ENCODE measurements at places on chromosomes 4 and X.
A peak's percentile ranks its signal among the peaks of the same experiment; 100 is the strongest.

GRCh38 chrX:92232182-92232581 is 453.0 kb downstream of the PCDH11X start:
- DNase-seq = peak; percentile 11

DNA sequence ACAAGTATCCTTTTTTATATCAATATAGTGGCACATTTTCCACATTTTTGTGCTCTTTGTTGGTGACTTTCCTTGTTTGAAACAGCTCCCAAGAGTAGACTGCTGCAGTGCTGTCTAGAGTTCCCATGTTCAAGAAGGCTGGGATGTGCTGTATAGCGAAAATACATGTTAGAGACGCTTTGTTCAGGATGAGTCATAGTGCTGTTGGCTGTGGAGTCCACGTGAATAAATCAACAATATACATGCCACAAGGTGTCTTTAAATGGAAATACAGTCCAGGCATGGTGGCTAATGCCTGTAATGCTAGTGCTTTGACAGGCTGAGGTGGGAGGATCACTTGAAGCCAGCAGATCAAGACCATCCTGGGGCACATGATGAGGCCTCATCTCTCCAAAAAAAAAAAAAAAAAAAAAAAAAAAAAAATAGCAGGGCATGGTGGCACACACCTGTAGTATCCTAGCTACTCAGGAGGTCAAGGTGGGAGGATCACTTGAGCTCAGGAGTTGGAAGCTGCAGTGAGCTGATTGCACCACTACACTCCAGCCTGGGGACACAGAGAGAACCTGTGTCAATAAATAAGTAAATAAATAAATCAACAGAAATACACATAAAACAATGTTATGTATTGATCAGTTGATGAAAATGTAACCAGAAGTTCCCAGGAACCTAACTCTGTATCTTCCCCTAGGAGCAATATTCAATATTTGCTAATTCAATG is 256.8 kb upstream of the STS start:
- DNase-seq = no peak

DNA sequence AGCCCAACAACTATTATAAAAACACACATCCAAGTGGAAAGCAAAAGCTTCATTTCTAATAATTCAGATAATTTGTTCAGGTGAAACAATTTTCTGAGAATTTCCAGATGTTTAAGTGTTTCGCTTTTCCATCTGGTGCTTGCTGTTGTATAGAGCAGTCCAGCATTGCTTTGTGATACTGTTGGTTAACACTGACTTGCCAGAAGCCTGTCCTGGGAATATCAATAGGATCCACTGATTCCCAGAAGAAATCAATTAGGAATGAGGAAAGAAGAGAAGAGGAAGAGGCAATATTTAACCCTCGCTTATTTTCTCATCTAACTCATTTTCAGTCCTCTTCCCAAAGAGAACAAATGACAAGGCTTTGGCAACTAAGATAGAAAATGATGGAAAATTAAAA is 94.9 kb upstream of the DDIT4L start:
- DNase-seq = no peak

- no peak for DNase-seq
These were observed 334.9 kb upstream of the GATB start for GRCh38 chr4:152095701-152096070.

- no peak for DNase-seq
These were observed 165.0 kb downstream of the HEPH start for GRCh38 chrX:66328950-66329596.

- DNase-seq = no peak
These were observed 36.9 kb downstream of the SULT1E1 start for GRCh38 chr4:69823048-69823447.

DNA sequence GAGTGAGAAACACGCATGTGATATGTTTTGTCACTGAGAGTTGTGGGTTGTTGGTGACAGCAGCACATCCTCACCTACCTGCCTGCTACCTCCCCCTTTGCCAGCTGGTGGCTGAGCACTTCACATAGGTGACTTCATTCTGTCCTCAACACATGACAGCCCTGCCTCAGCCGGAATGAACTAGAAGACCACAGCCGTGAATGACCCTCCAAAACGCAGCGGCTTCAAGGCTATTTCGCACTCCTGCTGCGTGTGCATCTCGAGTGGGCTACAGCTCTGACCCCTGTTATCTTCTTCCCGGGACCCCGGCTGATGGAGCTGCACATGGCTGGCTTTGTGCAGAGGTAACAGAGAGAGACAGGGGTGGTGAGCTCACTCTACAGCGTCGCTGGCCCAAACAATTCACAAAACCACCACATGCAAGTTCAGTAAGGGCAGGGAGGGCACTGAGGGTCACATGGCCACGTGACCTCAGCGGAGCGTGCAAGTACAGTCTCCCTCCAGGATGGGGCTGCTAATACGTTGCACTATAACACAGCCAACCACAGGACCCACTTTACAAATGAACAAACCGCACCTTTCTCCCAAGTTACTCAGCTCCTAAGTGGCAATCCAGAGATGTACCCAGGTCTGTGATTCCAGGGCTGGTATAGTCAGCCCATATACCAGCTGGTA is 6.3 kb upstream of the PPP2R2C start:
- DNase-seq = no peak

DNA sequence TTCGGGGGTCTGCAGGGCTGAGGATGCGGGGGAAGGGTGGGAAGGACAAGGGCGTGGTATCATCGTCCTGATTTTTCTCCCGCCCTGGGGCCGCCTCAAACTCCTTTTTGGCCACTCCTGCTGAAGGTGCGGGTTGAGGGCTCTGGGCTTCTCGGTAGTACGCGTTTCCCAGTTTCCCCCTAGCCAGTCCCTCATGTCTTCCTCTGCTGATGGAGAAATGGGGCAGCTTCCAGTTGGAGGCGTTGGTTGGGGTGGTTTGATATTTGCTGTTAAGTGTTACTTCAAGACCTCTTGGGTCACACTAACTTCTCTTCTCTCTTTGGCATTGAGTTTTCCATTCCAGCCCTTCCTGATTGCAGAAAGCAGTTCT is 482 bp downstream of the GSTCD start:
- DNase-seq = no peak

DNA sequence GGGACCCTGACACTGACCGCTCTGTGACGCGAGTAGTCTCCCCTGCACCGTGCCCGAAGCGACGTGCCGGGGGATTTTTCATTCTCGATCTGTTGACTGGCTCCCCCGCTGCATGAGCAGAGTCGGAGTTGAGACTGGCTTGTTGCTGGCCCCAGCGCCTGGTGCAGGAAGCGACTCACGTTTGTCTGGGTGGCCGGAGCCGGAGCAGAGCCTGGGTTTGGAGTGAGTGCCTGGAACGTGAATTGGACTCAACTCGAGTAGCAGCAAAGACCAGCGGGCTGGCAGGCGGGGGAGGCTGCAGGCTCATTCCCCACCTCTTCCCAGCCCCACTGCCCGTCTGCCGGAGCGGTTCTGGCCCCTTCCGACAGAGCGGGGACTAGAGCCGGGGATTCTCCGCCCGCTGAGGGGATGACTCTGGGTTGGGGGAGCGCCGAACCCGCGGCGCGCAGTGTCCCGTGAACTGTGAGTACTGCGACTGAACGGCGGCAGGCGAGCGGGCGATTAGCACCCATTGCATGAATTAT is 554 bp downstream of the PCDH7 start:
- DNase-seq = peak; percentile 50

- DNase-seq = no peak
These were observed 75.9 kb downstream of the NAA11 start for GRCh38 chr4:79249881-79250503.

GRCh38 chr4:151184523-151185458 is 85.4 kb downstream of the RPS3A start:
- peak; percentile 72 for DNase-seq

DNA sequence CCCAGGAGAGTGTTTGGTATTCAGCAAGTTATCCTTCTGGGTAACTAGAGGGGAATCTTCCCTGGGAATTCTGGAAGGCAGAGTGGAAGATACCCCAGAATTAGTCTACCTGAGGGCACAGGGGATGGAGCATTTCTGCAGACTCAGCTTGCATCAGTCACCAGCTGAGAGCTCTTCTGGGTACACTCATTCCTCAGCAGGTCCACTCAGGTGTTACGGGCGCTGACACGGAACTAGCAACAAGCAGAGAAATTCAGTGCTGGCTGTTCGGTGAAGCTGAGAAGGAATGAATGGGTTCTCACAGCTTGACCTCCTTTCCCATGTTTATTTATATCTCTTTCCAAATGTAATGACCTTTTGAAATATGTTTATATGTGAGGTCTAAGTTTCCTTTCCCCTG is 106.0 kb upstream of the PNPLA4 start:
- no peak for DNase-seq

DNA sequence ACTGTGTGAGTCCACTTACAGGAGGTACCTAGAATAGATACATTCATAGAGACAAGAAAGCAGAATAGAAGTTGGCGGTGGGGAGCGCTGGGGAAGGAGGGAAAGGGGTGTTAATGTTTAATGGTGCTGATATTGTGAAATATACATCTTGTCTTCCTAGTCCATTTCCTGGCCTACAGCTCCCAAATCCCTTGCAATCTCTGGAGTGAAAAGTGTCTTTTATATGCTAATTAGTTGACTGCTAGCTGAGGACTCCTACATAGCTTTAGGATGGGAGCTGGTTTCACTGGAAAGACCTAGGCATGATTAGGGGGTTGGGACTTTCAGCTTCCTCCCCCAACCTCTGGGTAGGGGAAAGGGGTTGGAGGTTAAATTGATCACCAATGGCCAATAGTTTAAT is 36.0 kb downstream of the FUNDC1 start:
- no peak for DNase-seq

GRCh38 chr4:129379429-129379828 is 283.5 kb downstream of the C4orf33 start:
- no peak for DNase-seq

GRCh38 chr4:134727696-134728095 is 526.1 kb upstream of the PABPC4L start:
- no peak for DNase-seq

GRCh38 chr4:175807547-175807946 is 4.5 kb downstream of the GPM6A start:
- no peak for DNase-seq

DNA sequence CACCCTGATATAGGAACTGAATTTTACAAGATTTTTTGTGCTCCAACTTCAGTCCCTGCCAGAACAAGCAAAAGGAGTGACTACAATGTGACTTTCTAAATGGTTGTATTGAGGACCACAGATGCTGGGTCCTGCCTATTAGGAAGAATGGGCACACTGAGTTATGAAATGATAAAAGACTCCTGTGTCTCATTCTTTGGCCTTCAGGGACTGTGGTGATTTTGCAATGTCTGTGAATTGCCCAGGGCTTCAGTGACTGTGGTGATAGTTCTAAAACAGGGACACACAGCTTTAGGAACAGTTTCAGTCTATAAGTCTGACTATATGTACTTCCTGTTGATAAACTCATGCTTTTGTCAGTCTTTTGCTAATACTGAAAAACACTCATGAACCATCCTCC is 210.2 kb downstream of the DMD start:
- no peak for DNase-seq

- no peak for DNase-seq
These were observed 65.1 kb downstream of the ADAM29 start for GRCh38 chr4:174983128-174983750.

GRCh38 chrX:13485167-13485566 is 84.2 kb upstream of the EGFL6 start:
- no peak for DNase-seq

DNA sequence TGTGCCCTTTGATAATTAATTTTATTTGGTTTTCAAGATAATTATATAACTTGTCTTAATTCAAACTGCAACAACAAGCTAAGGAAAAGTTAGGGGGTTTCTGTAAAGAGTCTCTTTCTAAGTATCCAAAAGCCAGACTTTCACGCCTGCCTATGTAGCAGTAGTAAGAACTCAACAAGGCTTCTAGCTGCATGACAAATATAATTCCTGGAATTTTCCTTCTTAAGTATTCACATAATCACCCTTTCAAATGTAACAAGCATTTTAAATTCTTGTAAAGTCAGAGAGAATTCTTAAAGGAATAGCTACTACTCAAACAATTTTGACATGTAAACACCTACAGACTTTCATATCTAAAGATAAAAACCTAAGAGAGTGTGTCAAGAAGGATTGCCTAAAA is 189.7 kb upstream of the NDST3 start:
- DNase-seq = no peak

GRCh38 chr4:53552711-53553110 is 38.6 kb downstream of the LNX1 start:
- no peak for DNase-seq

DNA sequence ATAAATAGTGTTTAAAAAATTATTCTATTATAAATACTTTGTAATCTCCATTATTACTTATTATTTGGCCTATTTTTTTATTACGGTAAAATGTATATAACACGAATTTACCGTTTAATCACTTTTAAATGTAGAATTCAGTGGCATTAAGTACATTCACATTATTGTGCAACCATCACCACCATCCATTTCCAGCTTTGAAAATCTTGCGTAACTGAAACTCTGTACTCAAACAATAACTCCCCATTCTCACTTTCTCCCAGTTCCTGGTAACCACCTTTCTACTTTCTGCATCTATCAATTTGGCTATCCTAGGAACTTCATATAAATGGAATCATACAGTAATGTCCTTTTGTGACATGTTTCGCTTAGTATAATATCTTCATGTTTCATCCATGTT is 45.7 kb downstream of the PASD1 start:
- no peak for DNase-seq

DNA sequence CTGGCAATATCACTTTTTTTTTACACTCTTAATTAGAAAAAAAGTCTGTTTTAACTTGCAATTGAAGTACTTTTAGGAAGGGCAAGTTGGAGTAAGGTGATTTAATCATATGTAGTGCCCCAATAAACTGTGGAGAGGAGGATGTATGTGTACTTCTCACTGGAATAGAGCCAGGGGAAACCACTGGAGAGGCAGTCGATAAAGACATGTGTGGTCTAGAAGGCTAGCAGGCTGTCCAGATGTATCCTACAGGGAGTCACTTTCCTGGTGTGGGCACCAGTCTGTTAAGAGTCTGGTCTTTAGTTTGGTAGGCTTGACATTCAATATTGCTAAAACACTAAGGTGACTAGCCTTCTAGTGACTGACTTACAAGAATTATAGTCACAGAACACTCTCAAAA is 9.6 kb upstream of the SGMS2 start:
- no peak for DNase-seq

DNA sequence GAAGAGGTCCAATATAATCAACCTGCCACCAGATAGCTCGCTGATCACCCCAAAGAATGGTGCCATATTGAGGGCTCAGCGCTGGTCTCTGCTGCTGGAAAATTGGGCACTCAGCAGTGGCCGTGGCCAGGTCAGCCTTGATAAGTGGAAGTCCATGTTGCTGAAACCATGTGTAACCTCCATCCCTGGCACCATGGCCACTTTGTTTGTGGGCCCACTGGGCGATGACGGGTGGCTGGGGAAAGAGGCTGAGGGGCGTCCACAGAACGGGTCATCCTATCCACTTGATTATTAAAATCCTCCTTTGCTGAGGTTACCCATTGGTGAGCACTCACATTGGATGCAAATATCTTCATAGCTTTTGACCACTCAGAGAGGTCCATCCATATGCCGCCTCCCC is 7.7 kb downstream of the F8A2 start:
- no peak for DNase-seq
